ENCODE measurements at places on chromosomes 16 and 17.

DNA sequence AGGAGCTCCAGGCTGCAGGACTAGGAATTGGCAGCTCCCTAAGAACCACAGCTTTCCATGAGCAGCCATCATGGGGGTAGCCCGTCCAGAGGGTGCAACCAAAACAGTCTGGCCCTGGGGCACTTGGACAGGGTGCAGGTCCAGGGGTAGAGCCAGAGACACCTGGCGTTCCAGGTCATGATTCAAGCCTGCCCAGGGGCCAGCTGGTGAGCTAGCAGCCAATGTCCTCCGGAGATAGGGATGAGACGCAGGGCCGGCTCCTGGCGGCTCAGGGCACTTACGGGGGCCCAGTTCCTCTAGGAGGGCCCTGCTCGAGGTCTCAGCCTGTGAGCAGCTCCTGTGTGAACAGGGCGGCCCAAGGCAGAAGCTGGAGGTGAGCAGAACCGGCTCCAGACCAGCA lies 22.1 kb downstream of the PIEZO1 start:
- no peak for DNase-seq

- DNase-seq, result peak; percentile 84
Observed at GRCh38 chr17:7841915-7842379, 7.9 kb downstream of the KDM6B start.

DNA sequence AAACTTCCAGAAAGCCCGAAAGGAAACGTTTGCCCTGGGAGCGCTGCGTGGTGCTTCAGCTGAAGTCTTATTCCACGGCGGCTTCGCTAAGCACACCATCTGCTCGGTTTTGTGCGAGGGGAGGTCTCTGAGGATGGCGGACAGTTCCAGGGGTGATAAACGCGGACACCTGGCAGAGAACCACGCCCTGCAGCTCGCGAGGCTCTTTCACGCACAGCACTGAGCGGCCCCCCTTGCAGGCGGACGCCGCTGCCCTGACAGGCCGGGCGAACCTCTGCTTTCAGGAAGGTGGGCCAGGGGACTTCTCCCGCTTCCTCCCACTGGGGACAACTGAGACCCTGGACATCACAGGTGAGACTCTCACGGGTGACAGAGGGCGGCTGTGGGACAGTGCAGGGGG lies 3.7 kb downstream of the MVD start:
- DNase-seq, result no peak

DNA sequence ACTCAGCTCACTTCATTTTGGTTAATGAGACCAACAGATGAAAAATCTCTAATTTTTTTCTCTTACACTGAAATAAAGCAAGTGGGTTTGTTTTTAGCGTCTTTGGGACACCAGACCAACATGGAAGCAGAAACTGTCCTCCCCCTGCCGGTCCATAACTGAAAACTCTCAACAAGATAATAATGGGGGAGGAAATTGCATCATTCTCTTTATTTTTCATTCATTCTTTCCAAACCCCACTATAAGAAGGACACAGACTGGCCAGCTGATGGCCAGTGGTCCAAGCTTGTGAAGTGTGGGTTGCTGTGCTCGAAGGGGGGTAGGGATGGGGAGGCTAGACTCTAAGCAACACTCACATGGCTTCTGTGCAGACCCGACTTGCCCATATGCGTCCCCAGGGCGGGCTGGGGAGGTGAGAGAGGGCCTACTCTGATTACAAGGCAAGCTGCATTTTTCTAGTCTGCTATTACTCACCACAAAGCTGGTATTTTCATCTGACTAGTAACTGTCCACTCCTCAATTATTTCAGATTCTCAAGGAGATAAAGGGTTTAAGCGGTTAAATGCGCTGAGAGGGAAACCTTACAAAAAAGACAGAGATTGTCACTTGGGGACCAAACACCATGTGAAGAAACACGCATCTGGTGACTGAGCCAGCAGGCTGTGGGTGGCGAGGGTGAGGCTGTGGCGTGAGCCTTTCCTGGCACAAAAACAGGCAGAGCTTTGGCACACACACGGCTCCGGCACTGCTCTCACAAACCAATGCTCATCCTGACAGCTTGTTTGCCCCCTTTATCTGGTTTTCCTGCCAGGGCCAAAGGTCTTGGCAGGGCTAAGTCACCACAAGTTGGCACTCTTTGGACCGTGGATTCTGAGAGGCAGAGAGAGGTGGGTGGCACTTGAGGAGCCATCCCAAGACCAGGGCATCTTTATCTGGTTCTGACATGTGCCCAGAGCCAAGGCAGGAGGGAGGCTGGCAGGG lies 38.2 kb downstream of the MARF1 start:
- no peak for DNase-seq

- no peak for DNase-seq
Observed at GRCh38 chr16:12961626-12962025, 60.2 kb downstream of the SHISA9 start.

DNA sequence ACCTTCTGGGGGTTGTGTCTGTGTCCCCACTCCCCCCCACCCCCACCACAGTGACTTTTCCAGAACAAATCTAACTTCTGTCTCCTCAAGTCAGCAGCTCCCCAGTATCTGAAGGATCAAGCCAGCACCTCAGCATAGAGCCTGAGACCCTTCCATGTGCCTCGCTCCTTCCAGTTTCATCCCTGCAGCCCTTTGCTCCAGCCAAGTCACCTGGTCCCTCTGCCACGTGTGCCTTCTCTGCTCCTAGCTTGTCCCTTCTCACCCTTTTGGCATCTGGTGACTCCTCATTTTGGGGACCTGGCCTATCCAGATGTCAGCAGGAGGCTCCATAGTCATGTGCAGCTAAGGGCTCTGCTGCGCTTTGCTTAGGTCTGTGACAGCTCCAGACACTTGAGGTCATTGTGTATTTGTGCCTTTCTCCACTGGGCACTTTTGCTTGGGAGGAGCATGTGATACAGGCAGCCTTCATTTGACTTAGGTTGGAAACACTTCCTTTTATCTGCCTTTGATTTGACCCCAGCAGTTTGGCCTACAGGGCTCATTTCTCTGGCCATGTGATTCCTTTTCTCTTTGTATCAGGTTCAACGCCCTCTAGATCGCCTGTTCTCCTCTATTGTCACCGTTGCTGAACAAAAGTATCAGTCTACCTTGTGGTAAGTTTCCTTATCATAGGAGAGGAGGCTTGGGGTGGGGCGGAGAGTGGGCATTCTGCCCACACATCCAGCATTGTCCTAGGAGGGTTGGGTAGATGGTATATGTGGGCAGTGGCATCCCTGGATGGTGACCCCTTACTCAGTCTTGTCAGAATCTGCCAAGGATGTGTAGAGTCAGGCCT lies 7.1 kb upstream of the NFATC3 start:
- no peak for DNase-seq

- no peak for DNase-seq
Observed at GRCh38 chr17:75695830-75696271, 25.4 kb upstream of the ITGB4 start.

GRCh38 chr16:20773679-20774078 lies 9.9 kb downstream of the ACSM3 start:
- DNase-seq, result no peak

DNA sequence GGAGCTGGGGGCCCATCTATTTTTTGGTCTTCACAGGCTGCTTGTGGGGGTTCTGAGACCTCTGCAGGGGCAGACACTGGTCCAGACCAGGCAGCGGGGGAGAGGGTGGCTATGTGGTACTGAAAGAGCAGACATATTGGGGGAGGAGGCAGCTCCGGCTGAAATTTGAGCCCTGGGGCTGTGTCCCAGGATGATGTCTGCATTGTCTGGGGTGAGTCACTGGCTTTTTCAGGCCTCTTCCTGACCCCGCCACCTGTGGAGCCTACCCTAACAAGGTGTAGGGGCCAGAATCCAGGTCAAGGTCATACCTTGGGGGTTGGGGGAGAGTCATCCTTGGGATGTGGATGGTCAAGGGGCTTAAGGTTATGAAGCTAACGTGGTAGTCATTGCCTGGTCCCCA lies 2.4 kb downstream of the CORO6 start:
- DNase-seq, result no peak

GRCh38 chr17:58136669-58137279 lies 11.4 kb upstream of the OR4D1 start:
- DNase-seq, result no peak

DNA sequence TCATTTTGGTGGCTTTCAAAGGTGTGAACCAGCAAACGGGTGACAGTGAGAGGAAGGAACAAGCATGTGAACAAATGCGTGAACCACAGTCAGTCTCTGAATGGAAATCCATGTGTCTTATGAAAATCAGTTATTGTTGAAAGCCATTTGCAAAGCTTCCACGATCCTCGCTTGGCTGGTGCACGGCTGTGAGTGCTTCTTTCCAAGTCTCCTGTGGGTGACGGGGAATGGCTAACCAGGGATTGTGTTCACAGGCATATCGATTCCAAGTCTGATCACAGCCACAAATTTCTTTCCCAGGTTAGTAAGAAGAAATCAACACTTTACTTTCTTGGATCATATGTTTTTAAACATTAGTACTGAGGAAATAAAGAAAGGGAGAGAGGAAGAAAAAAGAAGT lies 556.9 kb upstream of the RBFOX1 start:
- DNase-seq, result no peak

DNA sequence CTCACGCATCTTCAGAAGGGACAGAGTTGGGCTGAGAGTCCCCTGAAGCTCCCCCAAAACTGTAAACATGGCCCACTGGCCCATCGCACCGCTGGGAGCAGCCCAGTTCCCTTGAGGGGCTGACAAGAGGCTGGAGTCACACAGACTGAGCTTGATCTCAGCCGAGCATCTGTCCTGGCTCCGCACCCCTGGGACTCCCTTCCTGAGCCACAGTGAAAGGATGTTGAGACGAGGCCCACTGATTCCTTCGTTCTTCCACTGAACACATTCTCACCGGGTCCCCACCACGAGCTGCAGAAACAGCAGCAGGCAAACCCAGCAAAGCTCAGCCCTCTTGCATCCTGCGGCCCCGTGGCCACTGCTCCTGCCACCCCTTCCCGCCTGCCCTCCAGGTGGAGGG lies 145.9 kb upstream of the CIBAR2 start:
- DNase-seq, result no peak

DNA sequence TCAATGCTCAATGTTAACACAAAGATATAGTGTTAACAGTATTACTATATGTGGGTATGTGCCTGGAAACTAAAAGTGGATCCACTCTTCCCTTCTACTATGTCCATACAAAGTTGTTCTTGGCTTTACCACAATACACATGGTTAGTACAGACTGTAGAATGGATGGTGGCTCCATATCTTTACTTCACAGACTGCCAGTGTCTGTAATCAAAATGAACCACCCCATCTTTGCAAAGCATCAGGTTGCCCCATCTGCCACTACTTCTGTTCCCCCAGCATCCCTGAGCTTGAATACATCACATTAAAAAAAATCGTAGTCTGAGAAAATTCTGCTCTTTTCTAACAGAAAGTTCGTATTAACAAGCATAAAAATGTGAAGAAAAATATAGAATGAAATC lies 30.0 kb downstream of the USP32 start:
- DNase-seq, result no peak

- no peak for DNase-seq
Observed at GRCh38 chr17:75565066-75565465, 22.5 kb upstream of the MYO15B start.

DNA sequence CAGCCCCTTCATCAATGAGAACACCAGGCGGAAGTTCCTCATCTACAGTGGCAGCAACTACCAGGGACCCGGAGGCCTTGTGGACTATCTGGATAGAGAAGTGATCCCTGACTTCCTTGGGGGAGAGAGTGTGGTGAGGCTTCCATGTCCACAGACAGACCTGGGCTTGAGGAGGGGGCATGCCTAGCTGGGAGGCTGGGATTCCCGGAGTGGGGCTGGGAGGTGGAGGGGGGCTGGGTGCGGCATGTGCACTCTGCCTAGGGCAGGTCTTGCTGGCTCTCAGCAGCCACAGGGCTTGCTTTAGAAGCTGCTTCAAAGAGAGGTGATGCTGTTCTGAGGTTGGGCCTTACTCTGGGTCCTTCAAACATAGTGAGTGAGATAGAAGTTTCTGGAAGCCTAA lies 27.8 kb downstream of the NAGPA start:
- DNase-seq, result no peak

GRCh38 chr17:37483311-37484039 lies 6.2 kb upstream of the DUSP14 start:
- peak; percentile 8 for DNase-seq

- no peak for DNase-seq
Observed at GRCh38 chr17:4742133-4742532, 2.4 kb upstream of the CXCL16 start.

GRCh38 chr17:83068641-83069570 lies 10.5 kb upstream of the METRNL start:
- no peak for DNase-seq

- DNase-seq, result peak; percentile 58
Observed at GRCh38 chr17:37392024-37392590, 14.5 kb downstream of the ACACA start.

GRCh38 chr17:57834146-57834741 lies 15.6 kb downstream of the MRPS23 start:
- DNase-seq, result peak; percentile 20

GRCh38 chr16:66521951-66522771 lies 27.8 kb downstream of the TK2 start:
- peak; percentile 98 for DNase-seq

- DNase-seq, result no peak
Observed at GRCh38 chr17:61809816-61810392, 53.4 kb downstream of the BRIP1 start.

DNA sequence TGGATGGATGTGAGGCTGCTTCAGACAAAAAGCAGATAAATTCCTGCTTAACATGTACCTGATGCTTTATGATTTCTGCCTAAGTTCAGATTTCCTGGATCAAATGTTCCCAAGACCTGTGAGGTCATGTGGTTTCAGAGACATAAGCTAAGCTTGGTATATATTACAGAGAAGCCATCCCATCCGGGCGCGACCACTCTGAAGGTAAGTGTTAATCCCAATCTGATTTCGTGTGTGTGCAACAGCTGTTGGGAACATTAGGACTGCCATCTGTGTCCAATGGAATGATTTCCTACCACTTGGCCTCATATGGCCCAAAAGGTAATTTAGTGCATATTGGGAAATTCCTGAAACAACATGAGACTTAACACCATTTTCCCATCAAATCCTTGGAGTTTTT lies 199.1 kb downstream of the HS3ST3B1 start:
- no peak for DNase-seq

DNA sequence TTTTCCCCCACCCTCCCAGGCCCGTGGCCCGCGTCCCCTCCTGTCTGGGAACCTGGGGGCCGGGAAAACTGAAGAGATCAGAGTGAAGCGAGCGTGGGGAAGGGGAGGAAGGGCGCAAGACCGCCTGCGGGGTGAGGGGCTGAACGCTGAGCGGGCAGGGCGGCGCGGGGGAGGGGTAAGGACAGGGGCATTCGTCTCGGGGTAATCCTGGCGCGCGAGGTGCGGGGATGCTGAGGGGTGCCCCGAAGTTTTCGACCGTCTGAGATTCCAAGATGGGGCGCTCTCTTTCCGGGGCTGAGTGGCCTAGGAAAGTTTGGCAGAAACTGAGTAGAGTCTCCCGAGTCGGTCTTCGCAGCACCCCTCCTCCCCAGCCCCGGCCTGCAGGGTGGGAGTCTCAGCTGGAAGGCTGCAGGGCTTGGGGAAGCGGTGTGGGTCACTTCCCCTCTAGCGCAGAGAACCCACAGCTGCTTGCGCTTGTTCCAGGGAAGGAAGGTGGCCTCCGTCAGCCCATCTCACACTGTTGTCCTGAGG lies 555 bp downstream of the TTYH2 start:
- DNase-seq, result no peak

GRCh38 chr16:86610779-86611524 lies 32.6 kb downstream of the FOXL1 start:
- no peak for DNase-seq
